ENCODE measurements at places on chromosomes 7 and 10.

- no peak for DNase-seq
These were observed 75.3 kb upstream of the GRB10 start for GRCh38 chr7:50857804-50858489.

DNA sequence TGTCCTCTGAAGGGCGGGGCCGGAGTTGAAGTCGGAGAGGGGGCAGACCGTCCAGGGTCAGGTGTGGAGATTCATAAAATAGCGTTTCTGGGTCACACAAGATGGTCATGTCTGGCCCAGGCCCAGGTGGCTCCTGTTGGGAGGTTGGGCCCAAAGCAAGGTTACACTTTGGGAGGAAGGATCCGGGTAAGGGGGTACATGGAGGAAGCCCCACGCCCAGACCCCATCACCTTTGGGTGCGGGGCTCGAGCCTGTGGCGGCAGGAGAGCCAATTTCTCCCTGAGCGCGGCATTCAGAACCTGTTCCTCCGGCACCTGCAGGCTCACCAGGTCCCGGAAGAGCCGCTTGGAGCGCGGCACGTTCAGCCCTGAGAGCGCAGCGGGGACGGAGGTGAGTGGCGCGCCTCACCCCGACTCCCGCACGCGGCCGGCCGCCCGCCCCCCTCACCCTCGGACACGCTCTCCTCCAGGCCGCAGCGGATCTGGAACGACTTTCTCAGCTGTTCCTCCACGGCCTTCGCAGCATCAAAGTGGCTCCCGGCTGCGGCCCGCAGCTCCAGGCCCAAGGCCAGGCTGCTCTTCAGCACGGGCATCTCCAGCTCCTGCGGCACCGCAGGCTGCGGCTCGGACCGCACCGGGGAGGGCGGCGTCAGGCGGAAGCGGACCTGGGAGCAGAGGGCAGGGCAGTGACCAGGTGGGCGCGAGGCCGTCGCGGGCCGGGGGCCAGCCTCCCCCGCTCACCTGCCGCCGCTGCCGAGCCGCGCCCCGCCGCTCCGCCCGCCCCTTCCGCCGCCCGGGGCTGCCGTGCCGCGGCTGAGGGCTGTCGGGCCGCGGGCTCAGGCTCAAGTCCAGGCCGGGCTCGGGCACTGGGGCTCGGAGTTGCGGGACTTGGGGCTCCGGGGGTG is 644 bp downstream of the PPP1R35 start:
- DNase-seq, result peak; percentile 29

GRCh38 chr10:86942441-86943315 is 14.7 kb downstream of the MMRN2 start:
- DNase-seq, result no peak

GRCh38 chr7:13731643-13732042 is 257.8 kb downstream of the ETV1 start:
- no peak for DNase-seq

DNA sequence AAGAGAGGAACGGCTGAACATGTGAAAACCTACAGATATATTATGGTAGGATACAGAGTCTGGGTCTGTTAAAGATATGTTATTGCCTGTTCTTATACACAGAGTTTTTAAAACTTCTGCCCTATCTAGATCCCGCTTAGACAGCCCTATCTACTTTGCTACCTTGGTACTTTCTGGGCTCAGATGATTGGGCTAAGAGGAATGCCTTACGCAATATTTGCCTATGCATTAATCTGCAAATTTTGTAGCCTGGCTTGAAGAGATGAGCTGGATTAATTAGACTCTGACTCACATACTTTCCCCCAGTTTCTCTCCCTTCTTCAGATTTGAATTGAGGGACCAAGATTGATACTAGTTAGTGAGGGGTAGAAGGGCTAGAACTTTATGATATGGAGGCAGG is 33.6 kb upstream of the A1CF start:
- no peak for DNase-seq

DNA sequence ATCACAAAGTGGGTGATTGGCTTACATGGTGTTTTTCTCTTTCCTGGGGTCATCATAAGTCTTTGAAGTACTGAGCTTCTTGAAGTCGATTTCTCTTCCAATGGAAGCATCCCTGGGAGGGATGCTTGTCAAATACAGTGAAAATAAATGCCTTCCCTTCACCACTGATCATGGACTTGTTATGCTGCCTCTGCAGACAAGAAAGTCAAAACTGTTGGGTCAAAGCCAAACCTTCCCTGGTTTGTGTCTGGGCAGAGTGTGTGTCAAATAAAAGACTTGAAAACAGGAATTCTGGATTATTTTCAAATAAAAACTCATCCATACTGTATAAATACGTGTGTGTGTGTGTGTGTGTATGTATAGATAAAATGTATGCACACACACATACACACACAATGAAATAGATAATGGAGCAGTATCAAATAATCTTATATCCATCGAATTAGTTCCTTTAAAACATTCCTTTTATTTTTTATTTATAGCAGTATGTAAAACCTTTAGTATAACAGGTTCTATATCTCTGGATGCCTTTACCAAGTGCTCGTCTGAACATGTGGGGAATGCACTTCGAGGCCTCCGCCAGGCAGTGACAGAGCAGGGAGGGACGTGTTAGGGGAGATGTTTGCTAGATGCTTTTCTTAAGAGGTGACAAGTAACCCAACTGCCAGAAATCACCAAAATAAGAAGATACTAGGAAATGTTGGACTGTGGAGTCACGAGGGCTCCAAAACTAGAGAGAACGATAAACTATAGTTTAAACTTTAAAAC is 27.2 kb upstream of the WNT16 start:
- no peak for DNase-seq

- DNase-seq, result no peak
These were observed 317.2 kb downstream of the GRID1 start for GRCh38 chr10:86049442-86049841.

- DNase-seq, result no peak
These were observed 7.9 kb upstream of the MYL10 start for GRCh38 chr7:101636822-101637623.

DNA sequence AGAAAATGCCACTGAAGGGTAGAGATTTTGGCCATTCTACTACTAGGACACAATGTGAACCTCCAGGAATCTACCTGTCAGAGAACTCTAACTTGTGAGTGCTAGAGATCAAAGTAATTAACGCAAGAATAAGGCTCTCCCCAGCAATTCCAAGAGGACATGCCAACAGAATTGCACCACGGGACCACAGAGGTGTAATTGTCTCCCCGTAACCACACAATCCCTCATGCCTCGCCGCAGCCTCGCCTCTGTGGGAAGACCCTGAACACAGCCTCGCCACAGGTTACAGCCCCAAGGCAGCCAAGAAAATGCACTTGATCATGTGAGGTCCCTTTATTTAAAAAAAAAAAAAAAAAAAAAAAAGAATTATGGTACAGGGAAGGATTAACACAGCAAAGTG is 29.5 kb downstream of the CDCA7L start:
- DNase-seq, result no peak

GRCh38 chr10:126101736-126102135 is 205.4 kb downstream of the FANK1 start:
- no peak for DNase-seq

- DNase-seq, result no peak
These were observed 11.2 kb downstream of the ZCCHC24 start for GRCh38 chr10:79434223-79434687.

GRCh38 chr7:73557397-73558257 is at the start of gene BCL7B:
TSS of gene BCL7B (minus strand) at chr7:73557690. CDS start at chr7:73557578, 112 bp downstream.
- peak; percentile 62 for DNase-seq

- DNase-seq, result peak; percentile 81
These were observed 9.8 kb downstream of the SAP25 start for GRCh38 chr7:100563809-100564400.

GRCh38 chr10:68121852-68122251 is 12.6 kb downstream of the MYPN start:
- no peak for DNase-seq

DNA sequence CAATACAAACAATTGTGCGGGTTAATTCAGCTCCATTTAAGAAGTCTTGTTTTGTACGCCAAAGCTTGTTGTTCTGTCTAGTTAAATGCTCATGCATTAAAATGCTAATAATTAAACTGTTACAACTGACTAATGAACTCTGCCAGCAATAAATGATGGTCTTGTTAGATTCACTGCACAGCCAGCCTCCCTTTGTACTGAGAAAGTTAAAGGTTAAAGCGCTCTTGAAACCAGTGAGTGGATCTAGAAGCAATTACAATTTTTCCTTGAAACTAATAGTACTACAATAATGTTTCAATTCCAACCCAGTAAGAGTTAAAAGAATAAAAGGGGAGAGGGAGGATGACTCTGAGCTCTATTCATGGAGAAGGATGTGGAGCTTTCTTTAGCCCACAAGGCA is 233.0 kb downstream of the EMX2 start:
- no peak for DNase-seq

DNA sequence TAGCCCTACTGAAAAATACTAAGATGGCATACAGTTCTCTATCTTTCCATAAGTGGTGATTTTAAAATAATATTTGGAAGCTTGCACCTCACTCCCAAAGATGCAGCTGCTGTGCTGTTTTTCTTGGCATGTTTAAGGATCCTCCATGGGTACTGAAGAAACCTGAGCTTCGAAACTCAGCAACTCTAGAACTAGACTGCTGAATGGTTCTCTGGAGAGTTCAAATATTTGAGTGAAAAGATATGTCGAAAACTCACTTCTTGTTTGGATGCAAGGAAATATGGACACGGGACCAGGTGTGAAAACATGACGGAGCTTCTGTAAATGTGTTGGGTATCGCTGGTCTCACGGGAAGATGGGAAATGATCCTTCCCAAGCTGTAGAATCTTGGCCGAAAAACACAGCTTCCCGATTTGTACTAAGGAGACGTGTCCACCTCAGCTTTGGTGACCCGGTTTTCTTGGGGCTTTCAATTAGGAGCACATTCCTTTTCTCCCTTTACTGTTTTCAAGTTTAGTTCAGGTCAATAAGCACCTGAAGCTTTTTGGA is 543.8 kb upstream of the NRP1 start:
- DNase-seq, result no peak

DNA sequence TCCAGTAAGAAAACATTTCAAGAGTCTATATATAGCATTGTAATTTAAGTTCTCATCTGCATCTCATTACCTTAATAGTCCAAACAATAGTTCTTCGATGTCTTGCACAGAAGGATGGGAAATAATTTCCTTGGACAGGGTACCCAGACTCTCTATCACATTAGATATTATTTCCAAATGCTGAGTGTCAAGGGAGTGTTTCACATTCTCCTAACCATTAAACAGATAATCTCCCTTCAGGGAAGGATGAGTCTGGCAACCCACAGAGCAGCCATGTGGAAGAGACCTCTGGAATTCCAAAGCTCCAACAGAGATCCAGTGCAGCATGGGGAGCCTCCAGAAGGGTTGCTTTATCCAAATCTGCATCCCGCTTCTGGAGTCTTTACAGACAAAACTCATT is 89.6 kb downstream of the FZD1 start:
- DNase-seq, result no peak

DNA sequence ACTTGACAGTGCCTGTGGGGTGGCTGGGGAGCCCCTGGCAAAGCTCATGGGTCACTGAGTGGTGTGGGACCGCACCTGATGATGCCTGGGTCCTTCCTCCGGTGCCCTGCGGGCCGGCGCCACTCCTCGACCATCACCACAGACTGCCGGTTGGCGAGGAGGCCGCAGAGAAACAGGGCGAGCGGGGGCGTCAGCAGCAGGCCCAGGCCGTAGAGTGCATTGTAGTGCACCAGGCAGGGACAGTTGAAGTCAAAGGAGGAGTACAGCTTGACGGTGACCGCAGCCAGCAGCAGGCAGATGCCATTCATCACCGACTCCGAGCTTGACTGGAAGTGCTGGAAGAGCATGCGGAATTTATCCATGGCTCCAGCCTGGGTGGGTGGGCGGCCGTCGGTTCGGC is 369 bp downstream of the CALHM3 start:
- no peak for DNase-seq

DNA sequence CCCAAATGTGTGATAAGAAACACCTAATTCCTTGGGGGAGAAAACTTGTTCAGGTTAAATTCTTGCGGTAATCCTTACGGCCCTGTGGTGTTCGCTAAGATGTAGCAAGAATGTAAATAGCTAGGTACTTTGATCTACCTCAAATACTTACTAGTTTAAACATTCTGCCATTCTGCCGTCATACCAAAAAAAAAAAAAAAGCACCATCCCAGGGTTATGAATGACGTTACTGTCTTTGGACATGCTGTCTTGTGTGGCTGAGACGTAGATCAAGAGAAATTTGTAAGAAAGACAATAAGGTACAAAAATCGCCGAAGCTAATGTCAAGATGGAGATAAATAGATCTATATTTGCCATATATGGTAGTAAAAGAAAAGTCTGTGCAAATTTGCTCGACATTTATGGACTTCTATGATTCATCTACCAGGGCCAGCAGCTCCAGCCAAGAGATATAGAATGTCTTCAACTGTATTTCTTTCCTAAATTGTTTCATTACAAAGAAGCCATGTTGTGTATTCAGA is 195.6 kb downstream of the CUX1 start:
- DNase-seq, result no peak

DNA sequence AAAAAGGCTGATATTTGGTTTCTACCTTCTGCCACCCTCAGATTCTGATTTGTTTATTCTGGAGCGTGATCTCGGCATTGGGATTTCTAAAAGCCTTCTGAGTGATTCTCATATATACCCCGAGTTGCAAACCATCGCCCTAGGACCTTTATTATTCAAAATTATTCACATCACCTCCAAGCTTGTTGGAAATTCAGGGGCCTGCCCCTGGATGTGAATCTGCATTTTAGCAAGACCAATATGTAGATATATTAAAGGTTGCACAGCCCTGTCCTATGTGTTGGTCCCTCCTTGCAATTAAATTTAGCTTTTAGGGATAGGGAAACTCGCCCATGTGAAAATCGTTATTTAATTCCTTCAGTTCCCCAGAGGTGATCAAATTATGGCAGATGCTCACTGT is 9.0 kb upstream of the CHN2 start:
- no peak for DNase-seq

DNA sequence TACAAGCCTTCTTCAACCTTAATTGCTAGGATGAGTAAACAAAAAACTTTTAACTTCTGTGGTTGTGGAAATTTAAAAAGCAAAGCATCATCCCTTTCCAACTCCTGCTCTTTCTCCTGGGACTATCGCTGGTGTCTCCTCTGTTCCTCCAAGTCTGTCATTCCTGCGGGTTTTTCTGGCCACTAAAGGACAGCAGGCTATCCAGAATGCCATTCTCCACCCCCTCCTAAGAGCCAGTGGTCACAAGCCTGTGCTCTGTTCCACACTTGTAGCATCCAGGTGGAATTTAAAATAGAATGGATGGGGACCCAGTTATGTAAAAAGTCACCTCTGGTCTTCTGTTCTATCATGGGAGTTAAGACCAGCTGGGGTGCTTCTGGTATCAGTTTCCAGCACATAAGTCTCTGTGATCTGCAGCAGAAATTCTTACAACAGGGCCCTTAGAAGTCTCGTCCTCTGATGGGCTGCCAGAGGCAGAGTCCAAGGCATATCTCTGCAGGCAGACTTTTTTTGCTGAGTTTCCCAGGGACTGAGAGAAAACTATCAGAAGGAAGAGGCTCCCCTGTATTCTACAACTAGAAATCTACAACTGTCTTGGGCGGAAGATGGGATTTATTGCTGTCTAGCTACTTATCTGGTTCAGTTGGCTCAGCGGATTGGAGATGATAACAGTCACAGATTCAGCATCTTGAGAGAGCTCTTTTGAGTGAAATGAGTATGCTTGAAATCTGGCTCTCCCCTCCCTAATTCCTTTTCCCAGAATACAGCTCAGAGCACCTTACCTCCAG is 5.1 kb upstream of the WNT16 start:
- DNase-seq, result no peak

All from WERI-Rb-1 (cell line).